ENCODE measurements at places on chromosomes 2 and 18.
A peak's percentile ranks its signal among the peaks of the same experiment; 100 is the strongest.

- no peak for DNase-seq
Measured at GRCh38 chr18:76979111-76979751, 153.4 kb downstream of the MBP start.

- no peak for DNase-seq
Measured at GRCh38 chr2:167135706-167136105, 247.4 kb downstream of the XIRP2 start.

DNA sequence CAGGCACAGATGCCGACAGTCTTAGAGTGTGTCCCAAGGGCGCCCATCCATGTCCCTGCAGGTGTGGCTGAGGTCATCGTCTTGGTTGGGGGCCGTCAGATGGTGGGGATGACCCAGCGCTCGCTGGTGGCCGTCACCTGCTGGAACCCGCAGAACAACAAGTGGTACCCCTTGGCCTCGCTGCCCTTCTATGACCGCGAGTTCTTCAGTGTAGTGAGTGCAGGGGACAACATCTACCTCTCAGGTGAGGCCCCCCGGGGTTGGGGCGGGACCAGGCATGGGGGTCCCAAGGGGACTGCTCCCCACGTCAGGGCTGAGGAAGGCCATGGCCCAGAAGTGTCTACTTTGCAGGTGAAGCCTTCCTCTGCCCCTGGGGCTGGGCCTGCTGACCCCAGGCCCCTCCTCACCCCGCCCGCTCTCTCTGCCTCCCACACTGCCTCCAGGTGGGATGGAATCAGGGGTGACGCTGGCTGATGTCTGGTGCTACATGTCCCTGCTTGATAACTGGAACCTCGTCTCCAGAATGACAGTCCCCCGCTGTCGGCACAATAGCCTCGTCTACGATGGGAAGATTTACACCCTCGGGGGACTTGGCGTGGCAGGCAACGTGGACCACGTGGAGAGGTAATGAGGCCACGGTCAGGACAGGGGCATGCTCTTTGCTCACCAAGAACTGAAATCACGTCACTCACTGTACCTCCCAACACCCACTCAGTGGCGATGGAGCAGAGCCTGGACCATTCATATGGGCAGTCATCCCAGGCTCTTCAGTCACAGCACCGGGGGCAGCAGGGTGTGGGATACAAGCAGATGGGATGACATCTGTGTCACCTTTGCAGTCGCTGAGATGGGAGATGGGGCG is 230.8 kb downstream of the ATAD2B start:
- DNase-seq, result no peak

GRCh38 chr2:145260081-145260480 is 740.2 kb upstream of the ZEB2 start:
- DNase-seq, result no peak

GRCh38 chr2:175007510-175007909 is 2.3 kb upstream of the CHN1 start:
- DNase-seq, result no peak

DNA sequence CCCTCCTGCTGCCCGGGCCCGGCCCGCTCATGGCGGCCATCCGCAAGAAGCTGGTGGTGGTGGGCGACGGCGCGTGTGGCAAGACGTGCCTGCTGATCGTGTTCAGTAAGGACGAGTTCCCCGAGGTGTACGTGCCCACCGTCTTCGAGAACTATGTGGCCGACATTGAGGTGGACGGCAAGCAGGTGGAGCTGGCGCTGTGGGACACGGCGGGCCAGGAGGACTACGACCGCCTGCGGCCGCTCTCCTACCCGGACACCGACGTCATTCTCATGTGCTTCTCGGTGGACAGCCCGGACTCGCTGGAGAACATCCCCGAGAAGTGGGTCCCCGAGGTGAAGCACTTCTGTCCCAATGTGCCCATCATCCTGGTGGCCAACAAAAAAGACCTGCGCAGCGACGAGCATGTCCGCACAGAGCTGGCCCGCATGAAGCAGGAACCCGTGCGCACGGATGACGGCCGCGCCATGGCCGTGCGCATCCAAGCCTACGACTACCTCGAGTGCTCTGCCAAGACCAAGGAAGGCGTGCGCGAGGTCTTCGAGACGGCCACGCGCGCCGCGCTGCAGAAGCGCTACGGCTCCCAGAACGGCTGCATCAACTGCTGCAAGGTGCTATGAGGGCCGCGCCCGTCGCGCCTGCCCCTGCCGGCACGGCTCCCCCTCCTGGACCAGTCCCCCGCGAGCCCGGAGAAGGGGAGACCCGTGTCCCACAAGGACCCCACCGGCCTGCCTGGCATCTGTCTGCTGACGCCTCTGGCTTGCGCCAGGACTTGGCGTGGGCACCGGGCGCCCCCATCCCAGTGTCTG is 767 bp downstream of the RHOB start:
- DNase-seq, result peak; percentile 81

DNA sequence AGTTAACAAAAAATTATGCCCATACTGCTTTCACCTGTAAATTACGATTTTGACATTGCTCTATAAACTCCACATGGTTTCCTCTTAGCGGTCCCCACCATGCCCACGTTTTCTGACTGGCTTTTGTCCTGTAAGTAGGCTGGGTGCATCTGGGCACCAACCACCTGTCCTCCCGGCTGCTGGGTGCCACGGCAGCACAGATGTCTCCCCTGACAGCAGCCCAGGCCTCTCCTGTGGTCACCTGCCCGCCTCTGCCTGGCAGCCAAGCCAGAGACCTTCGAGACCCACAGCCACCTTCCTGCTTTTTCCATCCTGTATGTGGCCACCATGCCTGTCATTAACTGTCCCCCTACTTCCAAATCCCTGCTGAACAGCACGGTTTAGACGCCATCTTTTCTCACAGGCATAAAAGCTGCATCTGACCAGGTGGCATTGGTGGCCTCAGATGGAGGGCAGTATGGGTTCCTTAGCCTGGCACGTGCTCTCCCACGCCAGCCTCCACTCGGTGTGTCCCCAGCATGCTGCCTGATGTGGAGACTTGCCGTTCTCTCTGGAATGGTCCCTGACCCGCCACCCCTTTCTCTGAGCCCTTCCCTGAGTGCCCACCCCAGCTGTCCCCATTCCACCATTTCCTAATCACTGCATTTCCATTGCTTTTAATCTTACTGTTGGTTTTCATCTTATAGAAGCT is 18.9 kb downstream of the SNORC start:
- peak; percentile 31 for DNase-seq

DNA sequence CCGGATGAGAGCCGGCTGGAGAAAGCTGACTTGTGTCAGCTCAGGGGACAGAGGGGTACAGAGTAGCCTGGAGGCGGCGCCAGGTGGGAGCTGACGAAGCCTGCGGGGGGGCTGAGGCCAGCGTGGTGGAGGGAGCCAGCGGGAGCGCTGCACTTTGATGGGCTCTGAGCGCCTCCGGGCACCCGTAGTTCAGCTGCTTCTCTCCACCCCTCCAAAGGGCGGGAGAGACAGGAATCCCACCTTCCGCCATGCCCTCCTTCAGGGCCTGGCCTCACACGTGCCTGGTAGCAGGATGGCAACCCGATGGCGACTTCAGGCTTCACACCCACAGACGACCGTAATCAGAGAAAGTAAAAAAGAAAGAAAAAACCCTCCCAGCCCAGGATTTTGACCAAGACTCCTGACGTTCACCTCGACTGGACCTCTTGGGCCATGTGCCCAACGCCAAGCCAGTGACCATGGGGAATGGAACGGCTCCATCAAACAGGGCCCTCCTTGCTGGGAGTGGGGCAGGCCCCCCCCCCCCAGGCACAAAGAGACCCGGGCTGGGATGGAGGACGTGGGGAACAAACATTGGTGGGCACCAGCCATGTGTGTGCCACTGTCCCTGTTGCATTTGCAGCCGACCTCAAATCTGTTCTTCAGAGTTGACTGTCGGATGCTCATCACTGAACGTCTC is 60.7 kb upstream of the ASAP2 start:
- no peak for DNase-seq

- no peak for DNase-seq
Measured at GRCh38 chr2:169073963-169074751, 4.8 kb downstream of the DHRS9 start.

DNA sequence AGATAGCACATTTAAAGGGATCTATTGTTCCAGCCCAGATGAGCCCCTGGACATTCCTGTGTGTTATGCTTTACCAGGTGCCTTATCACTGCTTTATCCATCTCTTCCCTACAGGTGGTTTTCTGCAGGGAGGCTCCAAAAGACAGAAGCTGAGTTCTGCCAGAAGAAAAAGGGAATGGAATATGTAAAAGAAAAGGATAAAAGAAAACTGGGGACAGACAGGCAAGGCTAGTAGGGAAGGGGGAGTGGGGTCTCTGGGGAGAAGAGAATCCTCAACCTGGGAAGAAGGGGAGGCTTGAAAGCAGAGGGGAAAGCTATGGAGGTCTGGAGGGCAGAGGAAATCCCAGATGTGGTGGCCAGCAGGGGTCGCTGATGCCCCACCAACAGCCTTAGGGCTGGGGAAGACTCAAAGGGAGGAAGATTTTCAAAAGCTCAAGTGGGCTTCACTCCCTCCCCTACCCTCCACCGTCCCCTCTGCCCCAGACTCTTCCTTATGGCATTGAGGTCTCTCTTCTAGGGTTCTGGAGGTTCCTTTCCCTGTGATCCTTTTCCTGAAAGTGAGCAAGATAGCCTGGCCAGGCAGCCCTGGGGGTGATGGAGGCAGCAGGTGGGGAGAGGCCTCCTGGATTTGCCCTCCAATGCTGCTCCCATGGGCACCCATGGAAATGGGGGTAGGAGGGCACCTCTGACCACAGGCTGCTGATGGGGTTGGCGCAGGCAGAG is 178.1 kb upstream of the PKDCC start:
- DNase-seq, result peak; percentile 74

DNA sequence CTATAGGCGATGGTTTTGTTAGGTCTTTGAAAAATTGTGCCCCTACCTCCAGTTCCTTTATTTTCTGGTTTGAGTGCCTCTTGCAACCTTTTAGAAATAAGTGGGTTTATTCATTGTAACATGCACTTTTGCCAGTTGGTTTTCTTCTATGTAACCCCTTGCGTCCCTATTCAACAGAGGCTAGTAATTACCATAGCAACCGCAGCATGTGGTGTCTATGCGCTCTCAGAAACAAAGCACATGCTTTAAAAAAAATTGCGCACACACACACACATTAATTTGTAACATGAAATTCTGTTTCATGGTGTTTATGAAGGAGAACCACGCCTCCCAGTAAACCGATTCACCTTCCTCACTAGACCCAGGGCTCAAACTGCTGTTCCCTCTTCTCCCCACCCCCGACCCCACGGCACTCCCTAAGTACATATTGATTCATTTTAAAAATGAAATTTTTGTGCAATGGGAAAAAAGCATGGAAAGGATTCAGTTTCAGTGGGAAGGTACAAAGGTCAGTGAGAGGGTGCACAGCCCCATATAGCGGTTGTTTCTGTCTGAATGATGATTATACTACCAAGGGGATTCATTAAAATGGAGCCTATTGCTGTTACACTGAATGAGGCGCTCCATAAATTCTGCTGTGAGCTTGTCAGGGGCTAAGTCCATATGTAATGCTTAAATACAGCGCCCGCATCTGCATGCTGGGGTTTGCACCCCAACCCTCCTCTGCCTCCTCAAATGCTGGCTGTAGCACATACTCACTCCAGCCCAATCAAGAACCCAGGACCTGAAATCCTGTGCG is 206.9 kb downstream of the ICOS start:
- no peak for DNase-seq

DNA sequence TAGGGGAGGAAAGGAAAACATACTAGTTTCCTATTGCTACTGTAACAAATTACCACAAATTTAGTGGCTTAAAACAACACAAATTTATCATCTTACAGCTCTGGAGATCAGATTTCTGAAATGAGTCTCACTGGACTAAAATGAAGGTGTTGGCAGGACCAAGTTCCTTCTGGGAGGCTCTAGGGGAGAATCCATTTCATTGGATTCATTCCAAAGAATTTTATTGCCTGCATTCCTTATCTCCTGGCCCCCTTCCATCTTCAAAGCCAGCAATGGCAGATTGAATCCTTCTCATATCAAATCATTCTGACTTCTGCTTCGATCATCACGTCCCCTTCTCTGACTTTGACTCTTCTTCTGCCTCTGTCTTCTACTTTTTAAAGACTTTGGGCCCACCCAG is 250.9 kb downstream of the IRS1 start:
- no peak for DNase-seq

GRCh38 chr18:55220523-55220922 is 261.3 kb upstream of the CCDC68 start:
- DNase-seq, result no peak

DNA sequence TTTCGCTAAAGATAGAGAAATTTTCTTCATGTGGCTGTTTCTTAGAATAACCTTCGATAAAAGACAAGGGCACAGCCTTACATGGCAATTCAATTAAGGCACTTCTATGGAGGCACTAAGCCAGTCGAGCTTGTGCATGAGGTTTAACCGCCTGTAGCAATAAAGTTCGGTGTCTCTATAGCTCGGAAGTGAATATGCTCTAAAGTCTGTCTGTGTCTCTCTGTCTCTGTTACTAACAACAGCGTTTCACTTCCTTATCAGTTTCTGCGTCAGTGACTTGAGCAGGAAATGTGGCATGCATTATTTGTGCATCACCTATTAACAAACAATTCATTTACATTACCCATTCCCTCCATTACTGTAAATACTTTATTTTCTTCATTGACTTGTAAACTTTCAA is 365.1 kb upstream of the NETO1 start:
- no peak for DNase-seq

DNA sequence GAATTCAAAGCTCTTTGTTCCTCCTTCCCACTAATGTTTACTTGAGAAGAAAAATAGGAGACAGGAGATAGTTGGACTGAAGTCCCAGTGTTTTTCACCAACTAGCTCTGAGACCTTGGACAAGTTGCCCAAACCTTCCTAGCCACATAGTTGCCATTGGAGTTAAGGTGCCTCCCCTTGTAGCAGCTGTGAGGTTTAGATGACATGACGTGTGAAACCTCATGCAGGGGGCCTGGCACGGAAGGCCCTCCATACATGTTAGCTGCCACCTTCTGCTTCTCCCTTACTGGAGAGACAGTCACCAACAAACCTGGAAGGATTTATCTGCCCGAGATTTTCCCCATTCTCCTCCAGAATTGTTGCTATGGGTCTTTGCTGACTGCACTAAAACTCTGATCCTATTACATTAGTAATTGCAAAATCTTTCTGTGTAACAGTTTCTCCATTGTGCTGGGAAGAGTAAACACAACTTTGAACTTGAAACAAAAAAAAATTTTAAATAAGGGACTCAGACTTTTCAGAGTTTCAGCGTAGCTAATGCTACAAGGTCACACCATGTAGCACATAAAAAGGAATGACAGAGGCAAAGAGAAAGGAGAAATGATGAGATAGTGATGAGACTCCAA is 23.8 kb upstream of the CABYR start:
- no peak for DNase-seq

DNA sequence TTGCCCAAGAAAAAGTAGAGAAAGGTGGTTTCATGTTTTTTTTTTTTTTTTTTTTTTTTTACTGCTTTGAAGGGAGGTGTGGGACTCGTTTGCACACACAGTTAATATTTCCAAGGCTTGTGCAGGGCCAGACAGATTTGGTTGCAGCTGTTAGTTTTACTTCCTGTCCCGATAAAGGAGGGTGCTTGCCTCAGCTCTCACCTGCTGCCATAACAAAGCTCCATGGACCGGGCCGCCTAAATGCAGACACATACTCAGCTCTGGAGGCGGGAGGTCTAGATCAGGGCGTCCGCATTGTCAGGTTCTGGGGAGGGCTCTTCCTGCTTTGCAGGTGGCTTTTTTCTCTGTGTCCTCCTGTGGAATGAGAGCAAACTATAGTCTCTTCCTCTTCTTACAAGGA is 69.9 kb downstream of the ODC1 start:
- DNase-seq, result no peak
